ENCODE measurements at places on chromosomes 5 and 9.

- no peak for DNase-seq
Observed at GRCh38 chr9:35615981-35616680, 2.1 kb downstream of the CD72 start.

- no peak for DNase-seq
Observed at GRCh38 chr9:111842313-111842712, 47.6 kb upstream of the SHOC1 start.

DNA sequence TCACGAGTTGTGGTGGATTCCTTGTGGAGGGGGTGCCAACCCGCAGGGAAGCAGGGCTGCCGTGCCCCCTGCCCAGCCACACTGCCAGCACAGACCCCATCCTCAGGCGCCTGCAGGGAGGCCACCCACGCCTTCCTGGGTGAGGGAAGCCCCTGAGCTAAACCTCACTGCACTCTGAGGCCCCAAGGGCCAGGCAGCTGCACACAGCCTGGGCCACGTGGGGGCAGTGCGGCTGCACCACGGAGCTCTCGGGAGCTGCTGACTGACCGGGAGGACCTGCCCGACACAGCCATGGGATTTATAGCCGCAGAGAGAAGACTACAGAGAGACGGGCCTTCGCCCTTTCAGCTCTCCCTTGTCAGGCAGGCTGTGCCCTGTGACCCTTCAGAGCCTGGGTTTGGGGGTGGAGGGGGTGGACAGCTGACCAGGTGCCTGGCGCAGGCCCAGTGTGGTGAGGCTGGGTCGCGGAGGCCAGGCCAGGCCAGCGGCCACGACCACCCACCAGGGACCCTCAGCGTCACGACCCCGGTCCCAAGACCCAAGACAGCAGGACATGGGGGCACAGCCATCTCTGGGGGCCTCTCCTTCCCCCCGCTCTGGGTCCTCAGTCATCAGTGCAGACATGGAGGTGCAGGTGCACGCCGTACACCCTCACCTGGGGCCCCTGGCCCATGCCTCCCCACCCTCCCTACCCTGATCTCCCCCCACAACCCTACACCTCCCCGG is 4.3 kb upstream of the AHRR start:
- DNase-seq = peak; percentile 61

DNA sequence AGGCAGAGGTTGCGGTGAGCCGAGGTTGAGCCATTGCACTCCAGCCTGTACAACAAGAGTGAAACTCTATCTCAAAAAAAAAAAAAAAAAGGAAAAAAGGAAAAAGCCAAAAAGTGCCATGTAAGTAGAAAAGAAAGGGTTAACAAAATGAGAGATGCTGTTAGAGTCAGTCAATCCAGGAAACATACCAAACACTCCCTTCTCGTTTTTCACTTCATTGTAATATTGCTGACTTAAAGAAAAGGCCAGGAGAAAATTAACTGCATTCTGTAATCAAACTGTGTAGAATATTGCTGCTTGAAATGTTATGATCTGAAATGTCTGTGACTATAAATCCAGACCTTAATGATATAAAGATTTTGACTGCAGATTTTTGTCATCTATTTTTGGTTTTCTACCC is 379.1 kb downstream of the ENC1 start:
- no peak for DNase-seq

DNA sequence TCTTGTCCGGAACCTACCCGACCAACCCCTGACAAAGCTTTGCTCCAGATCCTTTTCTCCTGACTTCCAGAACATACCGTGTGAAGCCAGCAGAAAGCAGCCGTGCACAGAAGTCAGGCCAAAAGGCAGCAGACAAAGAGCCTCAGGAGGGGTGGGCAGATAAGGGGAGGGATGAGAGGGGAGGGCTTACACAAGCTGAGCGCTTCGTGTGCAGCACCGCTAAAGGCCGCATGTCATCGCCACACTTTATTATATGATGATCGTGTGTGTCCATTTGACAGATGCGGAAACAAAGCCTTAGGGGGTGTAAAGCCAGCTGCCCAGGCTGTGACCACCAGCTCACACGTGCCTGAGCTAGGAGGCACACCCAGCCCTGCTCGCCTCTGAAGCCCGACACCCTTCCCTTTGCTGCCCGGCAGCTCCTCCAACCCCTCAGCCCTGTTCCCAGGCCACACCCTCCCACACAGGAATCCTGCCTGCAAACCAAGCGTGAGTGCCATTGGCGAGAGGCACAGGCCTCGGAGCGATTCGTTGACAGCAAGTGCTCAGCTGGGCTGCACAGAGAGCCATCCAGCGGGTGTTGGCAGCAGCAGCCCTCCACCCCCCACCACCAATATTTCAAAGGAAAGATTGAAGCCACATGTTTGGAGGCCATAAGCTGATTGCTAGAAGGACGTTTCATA is 170.5 kb upstream of the SMIM23 start:
- DNase-seq = no peak

GRCh38 chr9:94799578-94800264 is 73.2 kb downstream of the AOPEP start:
- DNase-seq = no peak

- DNase-seq = no peak
Observed at GRCh38 chr9:130532426-130533080, 46.8 kb upstream of the FUBP3 start.
